Urothelium cell line (cell line): ENCODE measurements at places on chromosomes 3 and 15.

DNA sequence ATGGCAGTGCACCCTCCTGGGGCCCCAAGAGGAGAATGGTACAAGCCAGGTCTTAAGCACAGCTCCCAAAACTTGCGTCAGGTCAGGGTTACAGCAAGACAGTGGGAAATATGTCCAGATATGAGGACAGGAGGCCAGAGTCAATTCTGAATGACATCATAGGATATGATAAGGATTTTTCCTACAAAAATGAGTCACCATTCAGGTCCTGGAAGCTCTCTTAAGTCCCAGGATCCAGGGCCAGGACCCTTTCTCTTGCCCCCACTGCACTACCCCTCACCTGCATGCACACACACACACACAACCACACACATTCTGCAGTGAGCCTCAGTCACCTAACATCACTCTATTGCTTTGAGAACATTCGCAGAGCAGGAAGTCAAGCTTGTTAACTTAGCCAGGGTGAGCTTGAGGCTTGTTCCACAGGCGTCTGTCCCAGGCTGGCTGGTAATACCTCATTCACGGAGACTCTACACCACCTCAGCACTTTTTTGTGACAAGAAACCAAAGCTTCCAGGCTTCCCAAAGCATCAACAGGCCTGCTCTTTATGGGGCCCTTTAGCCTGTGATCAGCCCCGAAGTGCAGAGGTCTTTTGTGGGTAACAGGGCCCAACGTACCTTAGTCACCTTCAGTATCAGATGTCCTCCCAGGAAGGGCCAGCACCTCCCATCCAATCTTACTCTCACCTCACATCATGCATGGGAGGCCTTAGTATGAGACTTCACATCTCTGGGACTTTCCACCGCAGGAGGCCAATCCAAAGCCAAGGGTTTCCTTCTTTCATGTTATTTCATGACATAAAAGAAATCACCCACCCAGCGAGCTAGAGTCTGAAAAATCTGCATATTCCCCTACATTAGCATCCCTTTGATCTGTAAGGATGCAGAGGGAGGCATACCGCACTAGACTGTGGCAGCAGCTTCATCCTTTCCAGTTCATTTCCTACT lies 74.0 kb upstream of the LIPC start:
- DNase-seq = no peak

GRCh38 chr3:108564564-108564963 lies 24.7 kb downstream of the CIP2A start:
- DNase-seq = no peak

DNA sequence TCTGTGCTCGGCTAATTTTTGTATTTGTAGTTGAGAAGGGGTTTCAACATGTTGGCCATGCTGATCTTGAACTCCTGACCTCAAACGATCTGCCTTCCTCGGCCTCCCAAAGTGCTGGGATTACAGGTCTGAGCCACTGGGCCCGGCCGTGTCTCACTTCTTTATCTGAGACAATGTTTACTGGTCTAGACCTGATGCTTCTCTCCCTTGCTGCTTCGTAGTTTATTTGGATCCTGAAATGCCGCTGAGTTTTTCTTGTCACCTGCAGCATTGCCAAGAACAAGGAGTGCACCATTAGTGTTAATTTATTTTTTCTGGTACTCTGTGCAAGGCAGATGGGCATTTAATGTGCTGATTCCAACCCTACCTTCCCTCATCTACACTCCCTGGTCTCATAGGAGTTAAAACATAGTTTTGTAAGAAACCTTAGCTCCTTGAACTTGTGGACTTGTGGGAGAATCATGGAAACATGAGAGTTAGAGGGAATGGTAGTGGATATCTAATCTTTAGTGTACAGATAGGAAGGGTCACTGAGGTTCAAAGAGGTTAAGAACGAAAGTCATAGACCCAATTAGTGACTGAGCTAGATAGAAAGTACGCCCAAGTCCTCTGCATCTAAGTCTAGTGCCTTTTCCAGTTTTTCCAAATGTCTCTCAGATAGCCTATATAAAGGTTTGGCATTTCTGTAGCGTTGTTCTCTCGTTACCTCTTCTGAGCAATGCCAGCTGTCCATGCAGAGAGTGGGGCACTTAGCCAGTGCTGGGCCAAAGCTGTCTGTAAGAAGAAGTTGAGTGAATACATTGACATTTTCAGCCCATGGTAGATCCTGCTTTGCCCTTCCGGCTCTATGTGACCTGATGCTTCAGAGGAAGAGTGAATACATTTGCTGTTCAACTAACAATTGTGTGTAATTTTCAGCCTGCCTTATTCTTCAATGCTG lies 244.1 kb downstream of the LPP start:
- DNase-seq = no peak

GRCh38 chr3:157174290-157174648 lies 14.3 kb upstream of the CCNL1 start:
- DNase-seq = no peak

- DNase-seq = no peak
Observed at GRCh38 chr3:95567346-95567745, 1247.0 kb upstream of the EPHA6 start.

GRCh38 chr15:100914876-100915275 lies 4.3 kb upstream of the LRRK1 start:
- no peak for DNase-seq

GRCh38 chr15:91867581-91868026 lies 14.1 kb downstream of the SLCO3A1 start:
- peak; percentile 90 for DNase-seq

GRCh38 chr15:40352281-40352901 lies 1.6 kb downstream of the PHGR1 start:
- no peak for DNase-seq

DNA sequence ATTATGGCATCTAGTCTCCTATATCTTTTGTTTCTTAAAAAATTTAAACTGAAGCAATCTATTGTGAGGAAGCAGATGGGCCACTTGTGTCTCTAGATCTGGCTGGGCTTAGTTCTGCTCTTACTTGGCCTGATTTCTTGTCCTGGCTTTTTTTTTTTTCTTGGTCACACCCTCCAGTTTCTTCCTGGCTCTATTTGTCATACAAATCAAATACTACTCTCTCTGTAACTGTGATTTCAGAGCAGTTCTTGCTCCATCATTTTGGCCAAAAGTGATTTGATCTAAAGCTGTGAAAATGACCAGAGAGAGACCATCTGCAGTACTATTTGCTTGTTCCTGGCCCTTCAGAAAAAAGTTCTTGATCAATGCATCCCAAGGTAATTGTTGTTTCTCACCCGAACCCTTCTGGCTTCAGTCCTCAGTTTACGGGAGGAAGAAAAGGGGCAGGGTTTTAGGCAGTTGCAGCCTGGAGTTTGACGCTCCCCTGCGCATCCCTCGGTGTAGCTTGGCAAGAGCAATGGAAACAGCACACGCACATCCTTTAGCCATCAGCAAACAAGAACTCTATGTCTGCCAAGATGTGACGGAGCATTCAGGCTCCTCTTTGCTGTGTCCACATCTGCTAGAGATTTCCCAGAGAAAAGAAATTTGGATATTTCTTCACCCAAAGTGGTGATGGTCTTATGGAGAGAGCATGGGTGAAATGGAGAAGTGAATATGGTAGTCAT lies 31.6 kb downstream of the CHST2 start:
- DNase-seq = no peak

DNA sequence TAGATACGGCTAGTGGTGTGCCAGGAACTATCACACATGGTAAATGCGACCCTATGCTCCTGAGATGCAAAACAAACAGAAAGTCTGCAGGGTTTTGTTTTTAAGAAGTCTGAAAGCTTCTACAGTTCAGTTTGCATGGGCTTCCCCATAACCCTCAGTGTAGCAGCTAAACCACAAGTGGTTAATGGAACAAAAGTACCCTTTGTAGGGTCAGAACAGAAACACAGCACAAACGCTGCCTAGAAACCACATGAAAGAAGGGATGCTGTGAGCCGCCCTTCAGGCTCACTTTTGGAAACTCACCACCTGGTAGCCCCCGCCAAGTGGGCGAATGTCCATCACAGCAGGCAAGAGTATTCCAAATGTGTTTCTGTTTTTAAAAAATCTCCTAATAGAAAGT lies 46.2 kb downstream of the CTDSPL start:
- peak; percentile 54 for DNase-seq

- no peak for DNase-seq
Observed at GRCh38 chr3:47910233-47910632, 106.0 kb downstream of the MAP4 start.

- peak; percentile 8 for DNase-seq
Observed at GRCh38 chr3:160400702-160401150, 1.3 kb downstream of the SMC4 start.

- no peak for DNase-seq
Observed at GRCh38 chr3:107897471-107898061, 193.3 kb downstream of the CD47 start.

GRCh38 chr3:13045241-13045903 lies 27.9 kb downstream of the IQSEC1 start:
- no peak for DNase-seq

- DNase-seq = peak; percentile 15
Observed at GRCh38 chr3:117622171-117622841, 912.7 kb downstream of the TUSC7 start.

DNA sequence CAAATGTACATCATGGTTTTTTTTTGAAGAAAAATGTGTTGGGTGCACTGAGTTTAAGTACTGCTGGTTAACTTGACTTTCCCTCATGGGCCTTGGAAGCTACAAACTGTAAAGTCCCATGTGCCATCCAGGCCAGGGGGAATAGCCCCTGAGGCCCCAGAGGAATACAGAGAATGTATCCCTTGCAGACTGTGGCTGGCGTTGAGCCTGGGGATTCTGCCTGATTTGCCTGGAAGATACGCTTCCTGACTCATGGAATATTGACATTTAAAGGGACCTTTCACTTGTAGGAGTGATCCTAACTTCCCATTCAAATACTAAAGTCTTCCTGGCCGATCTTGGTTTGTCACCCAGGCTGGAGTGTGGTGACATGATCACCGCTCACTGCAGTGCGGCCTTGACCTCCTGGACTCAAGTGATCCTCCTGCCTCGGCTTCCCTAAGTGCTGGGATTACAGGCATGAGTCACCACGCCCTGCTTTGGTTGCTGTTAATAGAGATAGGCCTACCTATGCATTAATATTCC lies 42.0 kb downstream of the ADAMTSL3 start:
- no peak for DNase-seq

DNA sequence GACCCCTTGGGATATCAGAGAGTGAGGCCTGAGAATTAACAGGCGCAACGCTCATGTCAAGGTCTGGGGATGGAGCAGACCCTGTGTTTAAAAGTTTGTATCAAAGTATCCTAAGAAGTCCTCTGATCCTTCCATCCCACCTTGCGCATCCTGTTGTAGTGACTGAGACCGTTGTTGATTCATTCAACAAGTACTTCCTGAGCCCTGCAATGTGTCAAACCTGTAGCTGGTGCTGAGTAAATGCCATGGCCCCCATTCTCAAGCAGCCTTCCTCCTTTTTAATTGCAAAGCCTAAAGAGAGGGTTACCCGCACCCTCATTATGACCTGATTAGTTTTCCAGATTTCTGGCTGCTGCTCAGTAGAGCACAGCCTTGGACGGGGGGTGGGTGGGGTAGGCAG lies 46.4 kb downstream of the RPLP1 start:
- DNase-seq = no peak

DNA sequence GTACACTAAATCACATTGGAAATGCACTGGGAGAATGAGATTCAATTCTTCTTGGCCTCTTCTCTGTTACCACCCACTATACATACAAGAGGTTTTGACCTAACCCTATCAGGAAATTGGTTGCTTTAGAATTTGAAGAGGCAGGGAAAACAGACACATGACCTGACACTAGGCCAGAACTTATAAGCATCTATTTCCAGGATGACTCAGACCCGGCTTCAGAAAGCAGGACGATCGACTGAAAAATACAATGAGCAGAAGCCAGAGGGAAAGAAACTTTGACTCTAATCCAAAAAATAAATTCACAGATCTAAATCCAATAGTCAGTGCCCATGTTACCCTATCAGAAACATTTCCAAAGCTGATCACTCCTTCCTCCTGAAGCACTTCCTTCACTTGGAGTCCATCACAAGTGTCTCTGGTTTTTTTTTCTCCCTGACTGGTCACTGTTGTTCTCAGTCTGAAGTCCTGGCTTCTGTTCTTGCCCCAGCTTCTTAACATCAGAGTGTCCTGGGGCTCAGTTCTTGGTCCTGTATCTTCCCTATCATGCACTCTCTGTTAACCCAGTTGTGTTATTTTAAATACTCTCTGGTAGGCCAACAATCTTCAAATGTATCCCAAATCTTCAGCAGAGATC lies 133.6 kb downstream of the P2RY1 start:
- peak; percentile 27 for DNase-seq

GRCh38 chr3:25151281-25151902 lies 276.7 kb upstream of the RARB start:
- no peak for DNase-seq

GRCh38 chr15:79431636-79432344 lies at the start of gene MINAR1:
TSS of gene MINAR1 (plus strand) at chr15:79432336. CDS start at chr15:79456148, 23,812 bp downstream.
- DNase-seq = peak; percentile 69

- no peak for DNase-seq
Observed at GRCh38 chr15:99546441-99547100, 19.2 kb upstream of the MEF2A start.

DNA sequence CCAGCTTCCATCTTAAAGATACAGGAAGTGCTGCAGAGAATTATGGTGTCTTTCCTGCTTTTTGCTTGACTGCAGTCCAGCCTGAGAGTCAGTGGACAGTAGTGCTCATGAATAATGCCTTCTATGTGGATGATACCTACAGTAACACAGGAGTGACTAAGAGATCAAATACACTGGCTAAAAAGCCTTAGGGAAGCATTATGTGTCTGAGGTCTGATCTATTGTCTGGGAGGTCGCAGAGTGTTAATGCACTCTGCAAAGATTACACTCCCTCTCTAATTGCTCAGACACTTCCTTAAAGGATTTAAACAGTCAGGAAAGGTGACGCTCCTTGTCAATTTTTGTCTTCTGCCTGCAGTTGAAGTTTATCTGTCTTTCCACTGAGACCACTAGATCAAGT lies 183.6 kb downstream of the MCTP2 start:
- no peak for DNase-seq

GRCh38 chr3:197801891-197802778 lies 11.1 kb downstream of the LRCH3 start:
- no peak for DNase-seq

DNA sequence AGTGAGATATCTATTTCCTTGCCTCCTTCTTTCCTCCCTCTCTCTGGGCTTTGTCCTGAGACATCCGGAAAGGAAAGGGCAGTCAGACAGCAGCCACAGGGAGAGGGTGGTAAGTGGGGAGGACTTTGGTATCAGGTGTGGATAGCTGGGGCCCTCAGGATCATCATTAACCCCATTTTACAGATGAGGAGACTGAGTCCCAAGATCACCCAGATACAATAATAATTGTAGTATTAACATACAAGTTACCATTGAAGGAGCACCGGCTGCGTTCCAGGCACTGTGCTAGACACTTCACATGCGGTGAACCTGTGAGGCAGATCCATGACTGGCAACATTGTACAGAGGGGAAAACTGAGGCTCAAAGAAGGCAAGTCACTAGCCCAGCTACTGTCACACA lies 15.2 kb upstream of the LINGO1 start:
- DNase-seq = no peak

DNA sequence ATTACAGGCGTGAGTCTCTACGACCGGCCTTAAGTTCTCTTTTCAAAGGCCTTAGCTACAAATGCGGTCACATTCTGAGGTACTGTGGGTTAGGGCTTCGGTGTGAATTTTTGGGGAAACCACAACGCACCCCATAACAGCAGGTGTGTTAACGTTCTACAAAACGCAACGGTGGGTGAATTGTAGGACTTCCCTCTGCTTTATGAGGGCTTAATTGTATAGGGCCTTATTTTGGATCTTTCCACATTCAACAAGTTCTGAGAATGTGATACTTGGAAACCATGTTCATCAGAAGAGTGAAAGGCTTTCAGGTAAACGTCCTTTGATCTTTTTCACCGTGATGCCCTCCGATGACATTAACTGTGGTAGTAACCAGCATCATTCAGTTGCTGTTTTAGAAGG lies 998.6 kb upstream of the CFAP20DC start:
- no peak for DNase-seq
